Left lung (tissue), 14 donors: ENCODE measurements at places on chromosomes 7 and 10. TPM values are rescaled to one million over a fixed set of nuclear protein-coding genes. Genes with fewer than 3 reads are reported as not detected.

DNA sequence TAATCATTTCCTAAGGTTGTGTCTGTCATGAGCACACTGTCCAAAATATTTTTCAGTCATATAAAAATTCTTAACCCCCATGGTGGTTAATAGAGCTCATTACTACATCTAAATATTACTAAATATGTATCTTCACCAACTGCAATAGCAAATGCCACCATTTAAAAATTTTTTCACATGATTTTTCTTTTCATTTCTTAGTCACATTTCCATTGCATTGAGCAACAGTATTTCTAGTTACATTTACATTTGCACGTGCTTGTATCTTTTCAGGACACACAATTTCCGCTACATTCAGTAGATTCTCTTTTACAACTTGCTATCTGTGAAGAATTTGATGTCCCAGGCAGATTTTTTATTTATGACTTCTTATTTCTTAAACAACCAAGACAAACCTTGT, 5.2 kb upstream of the TAS2R40 start:
- DNase-seq, result no peak

- DNase-seq, result no peak
These were observed 88.3 kb upstream of the KAT6B start for GRCh38 chr10:74738052-74738451.

Gene EPHA1
- 11.6 TPM for total RNA-seq

Gene RASA4
- 22.9 TPM for total RNA-seq

DNA sequence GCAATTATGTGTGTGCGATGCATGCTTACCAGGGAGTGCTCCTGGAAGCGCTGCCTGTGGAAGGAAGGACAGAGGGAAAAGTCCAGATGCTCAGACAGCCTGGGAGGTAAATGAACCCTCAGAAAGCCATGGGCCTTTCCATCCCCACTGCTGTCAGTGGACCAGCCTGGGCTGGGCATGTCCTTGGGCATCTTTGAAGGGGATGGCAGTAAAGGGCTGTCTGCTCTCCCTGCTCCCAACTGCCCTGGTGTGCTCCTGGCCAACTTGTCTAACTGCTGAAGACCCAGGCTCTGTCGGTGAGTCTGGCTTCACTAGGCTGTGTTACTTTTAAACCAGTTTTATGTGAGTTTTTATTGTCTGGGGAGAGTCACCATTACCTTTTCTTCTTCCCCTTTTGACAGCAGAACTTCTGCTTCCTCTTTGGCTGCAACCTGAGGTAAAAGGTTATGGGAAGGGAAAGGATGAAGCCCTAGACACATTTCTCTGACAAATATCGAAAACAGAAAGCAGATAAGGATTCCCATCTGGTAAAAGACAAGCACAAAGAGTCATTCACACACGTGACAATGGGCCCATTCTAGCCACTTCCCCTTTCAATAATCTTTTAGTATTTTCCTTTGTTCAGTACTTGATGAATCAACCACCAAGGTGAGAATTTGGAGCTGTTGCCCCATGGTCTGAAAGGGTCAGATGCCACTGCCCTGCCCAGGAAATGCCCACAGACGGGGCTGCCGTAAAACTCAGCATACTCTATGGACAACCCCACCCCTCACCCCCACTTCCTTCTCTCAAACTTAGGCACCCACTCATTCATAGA, 27.6 kb upstream of the PIK3AP1 start:
- no peak for DNase-seq

DNA sequence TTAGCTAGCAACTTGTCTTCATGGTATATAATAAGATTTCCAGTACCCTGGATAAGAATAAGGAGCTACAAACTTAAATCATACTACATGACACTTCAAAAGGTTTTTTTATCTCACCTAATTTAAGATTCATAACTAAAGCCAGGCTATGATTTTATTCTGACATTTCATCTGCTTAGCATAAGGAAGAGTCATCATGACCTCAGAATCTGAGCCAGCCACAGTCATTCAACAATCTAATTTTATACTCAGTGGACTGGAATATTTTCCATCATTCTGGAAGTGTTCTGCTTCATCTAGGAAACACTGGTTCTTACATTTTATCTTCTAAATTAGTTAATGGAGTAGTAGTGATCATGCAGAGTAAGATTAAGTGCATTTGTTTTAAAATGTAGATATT, 102.1 kb upstream of the KCND2 start:
- no peak for DNase-seq

Gene CEP55
- total RNA-seq, result 3.4 TPM

GRCh38 chr7:14381936-14382335, 392.5 kb upstream of the ETV1 start:
- no peak for DNase-seq

DNA sequence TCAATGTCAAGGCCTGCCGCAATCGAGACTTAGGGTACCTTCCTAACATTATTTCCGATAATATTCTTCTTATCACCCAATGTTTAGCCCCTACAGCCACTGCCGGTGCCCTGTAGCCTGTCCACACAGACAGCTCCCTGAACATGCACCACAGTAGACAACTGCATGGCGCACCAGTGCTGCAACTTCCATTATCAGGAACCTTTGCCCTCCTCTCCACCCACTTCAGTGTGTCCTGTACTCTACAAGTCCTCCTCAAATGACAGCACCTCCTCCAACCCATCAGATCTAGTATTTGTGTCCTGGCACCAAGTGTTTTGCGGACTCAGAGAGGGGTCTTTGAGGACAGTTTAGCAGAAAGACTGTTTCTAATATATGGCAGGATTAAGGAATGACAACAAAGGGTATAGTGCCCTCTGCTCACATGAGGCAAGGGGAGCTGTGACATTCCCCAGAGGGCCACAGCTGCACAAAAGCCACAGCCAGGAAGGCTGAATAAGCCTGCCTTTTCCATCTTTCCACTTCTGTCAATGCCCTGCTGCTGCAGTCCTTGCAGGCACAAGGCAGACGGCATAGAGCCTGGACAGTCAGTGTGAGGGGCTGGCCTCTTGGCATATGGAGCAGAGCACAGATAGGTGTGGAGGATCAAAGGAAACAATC, 335.4 kb downstream of the PARD3 start:
- no peak for DNase-seq

Gene CRTAC1
- 44.0 TPM for total RNA-seq

GRCh38 chr7:30743371-30744074, 8.4 kb upstream of the INMT start:
- no peak for DNase-seq

- DNase-seq, result no peak
These were observed at the start of gene VAX1 for GRCh38 chr10:117137911-117138642. Gene VAX1, minus strand, starts transcription at chr10:117138270. Its CDS starts 214 bp downstream, at chr10:117138056.

GRCh38 chr10:44992070-44992731, 8.5 kb upstream of the ZNF22 start:
- DNase-seq, result no peak

DNA sequence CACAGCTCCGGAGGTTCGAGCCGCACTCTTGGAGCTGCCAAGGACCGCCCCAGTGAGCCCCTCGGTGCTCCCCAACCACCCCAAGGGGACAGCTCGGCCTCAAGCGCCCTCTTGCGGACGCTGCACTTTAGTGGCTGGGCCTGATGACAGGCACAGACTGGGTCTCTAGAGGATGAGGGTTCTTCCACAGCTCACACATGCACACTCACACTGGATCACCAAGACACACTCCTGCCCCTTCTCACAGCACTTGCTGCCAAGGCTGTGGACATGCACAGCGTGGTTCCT, 2.1 kb downstream of the RET start:
- DNase-seq, result no peak
